ENCODE measurements at places on chromosomes 12 and 14. TPM values are rescaled to one million over a fixed set of nuclear protein-coding genes. Genes with fewer than 3 reads are reported as not detected.

The SALL2 gene
- total RNA-seq, result 1.1 TPM

- peak overlapping the region; percentile 89 for H3K4me3 ChIP-seq
- no peaks in the 10 kb centered on the region for H3K27me3 ChIP-seq
- no peaks in the 10 kb centered on the region for H3K36me3 ChIP-seq
- H3K27ac ChIP-seq, result no peak overlapping the region
- H3K4me1 ChIP-seq, result peaks cover 6% of the 10 kb centered on the region
Measured at GRCh38 chr14:68975667-68976066, 3.4 kb downstream of the ACTN1 start.

DNA sequence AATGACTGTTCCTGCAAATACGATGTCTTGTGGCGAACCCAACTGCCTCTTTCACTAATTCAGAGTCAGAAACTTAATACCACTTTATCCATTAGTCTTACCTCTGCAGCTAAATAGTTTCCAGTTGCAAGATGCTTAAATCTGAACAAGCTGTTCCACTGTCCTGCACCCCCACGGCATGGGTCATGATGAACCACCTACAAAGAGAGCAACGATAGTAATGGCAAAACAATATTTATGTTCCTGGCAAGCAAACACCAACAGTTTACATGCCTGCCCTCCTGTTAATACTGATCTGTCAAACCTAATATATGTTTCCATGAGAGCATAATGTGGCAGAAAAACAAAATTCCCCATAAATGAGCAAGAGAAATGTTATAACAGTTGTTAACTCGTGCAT lies 121.9 kb downstream of the ITPR2 start:
- peaks cover 28% of the 10 kb centered on the region for H3K36me3 ChIP-seq
- H3K4me3 ChIP-seq, result no peak overlapping the region
- no peaks in the 10 kb centered on the region for H3K4me1 ChIP-seq
- no peaks in the 10 kb centered on the region for H3K27me3 ChIP-seq
- no peak overlapping the region for H3K27ac ChIP-seq

DNA sequence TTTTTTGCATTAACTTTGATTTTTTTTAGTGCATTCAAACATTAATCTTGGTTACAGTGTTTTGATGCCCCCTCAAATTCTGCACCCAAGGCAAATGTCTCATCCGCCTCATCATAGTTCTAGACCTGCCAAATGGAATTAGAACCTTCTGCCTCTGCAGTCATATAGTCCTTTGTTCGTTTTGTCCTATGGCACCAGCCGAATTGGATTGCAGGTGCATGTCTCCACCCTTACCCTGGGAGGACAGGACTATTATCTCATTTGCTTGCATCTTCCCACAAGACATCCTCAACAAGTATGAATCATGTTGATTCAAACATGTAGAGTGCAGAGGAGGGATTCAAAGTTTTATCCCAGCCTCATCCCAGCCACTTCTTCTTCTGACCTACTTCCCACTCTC lies 579.1 kb downstream of the VRK1 start:
- H3K27me3 ChIP-seq, result peaks cover 2% of the 10 kb centered on the region
- DNase-seq, result no peak
- no peaks in the 10 kb centered on the region for H3K4me1 ChIP-seq
- no peak overlapping the region for H3K4me3 ChIP-seq
- H3K36me3 ChIP-seq, result no peaks in the 10 kb centered on the region

DNA sequence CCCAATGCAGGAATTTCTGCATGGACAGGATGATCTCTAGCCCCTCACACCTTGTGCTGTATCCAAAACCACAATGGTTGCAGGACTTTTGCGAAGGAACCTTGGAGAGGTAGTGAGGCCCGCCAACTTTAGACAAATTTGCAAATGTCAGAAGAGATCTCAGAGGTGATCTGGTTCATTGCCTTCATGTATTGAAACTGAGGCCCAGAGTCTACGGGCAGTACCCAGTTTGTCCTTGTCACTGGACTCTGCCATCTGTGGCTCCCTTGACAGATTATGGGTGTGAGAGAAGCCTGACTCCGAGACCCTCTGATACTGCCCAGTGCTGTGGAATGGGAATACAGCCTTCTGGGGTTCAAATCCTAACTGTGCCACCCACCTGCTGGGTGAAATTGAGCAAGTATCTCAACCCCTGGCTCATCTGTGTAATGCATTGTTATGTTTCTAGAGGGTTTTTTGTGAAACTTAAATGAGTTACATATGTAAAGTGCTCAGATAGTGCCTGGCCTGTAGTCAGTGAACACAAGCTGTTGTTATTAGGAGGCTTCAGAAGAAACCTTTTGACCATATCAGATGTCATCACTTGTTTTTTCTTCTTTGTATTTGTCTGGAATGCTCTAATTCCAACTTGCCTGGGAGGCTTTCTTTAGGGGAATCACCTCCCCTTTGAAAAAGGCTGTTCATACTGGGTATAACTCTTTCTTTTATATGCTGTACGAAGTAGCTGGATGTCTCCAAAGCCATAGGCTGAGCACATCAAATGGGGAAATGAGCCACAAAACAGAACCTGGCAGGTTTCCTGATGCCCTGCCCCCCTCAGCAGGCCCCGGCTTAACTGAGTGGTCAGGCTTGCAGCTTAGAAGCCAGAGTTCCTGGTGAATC lies 71.4 kb upstream of the SRSF5 start:
- no peaks in the 10 kb centered on the region for H3K36me3 ChIP-seq
- no peak overlapping the region for H3K4me3 ChIP-seq
- H3K27me3 ChIP-seq, result no peaks in the 10 kb centered on the region
- H3K4me1 ChIP-seq, result peaks cover 59% of the 10 kb centered on the region

DNA sequence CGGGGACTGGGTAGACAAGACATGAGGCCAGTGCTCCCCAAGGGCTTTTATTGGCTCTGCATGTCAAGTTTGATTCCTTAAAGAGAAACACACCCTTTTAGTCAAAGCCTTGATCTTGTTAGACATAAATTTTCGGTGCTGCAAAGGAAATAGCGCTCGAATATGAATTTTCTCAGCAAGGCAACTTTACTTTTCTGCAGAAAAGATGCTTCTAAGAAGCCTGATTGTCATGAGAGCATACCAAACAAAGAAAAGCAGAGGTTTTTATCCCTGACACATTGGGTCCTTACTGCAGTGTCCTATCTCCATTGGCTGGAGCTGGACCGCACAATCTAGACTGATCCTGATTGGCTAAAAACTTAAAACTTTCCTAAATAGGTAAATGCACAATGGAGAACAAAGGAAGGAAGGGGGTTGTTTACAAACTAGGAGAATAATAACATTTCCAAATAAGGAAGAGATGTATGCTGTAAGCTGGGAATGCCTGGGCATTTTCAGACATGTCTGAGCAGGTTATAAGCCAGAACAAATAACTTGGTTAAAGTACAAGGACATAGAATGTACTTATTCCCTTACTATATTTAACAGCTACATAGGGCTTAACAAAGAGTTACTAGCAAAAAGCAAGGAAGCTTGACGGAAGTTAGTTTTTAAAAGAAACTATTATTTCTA lies 17.2 kb downstream of the TXNRD1 start:
- H3K36me3 ChIP-seq, result no peaks in the 10 kb centered on the region
- no peak overlapping the region for H3K4me3 ChIP-seq

DNA sequence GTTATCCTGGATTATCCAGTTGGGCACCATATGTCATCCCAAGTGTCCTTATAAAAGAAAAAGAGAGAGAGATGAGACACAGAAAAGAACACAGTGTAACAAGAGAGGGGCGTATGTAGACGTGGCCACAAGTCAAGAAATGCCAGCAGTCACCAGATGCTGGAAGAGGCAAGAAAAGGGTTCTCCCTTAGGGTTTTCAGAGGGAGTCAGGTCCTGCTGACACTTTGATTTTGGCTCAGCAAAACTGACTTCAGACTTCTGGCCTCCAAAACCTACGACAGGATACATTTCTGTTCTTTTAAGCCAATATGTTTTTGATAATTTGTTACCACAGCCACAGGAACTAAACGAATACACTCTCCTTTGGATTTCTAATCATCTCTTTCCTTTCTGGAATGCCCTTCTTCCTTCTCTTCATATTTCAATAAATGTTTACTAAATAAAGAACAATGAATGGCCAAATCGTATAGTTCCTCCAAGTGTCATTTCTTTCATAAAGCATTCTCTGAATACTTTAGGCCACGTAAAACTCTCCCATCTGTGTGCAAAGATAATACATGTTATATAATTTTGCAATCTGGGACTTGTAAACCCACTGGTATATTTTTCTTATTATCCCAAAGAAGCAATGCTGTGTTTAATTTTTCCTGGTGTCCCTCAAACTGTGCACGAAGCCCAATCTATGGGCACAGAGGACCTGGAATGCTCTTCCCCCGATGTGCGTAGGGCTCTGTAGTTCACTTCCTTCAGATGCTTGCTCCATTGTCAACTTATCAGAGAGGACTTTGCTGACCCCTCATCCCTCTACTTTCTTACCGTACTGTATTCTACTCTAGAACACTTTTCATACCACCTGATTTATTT lies 303.6 kb downstream of the CEP128 start:
- H3K36me3 ChIP-seq, result no peaks in the 10 kb centered on the region
- no peaks in the 10 kb centered on the region for H3K4me1 ChIP-seq
- H3K4me3 ChIP-seq, result no peak overlapping the region
- H3K27me3 ChIP-seq, result no peaks in the 10 kb centered on the region

DNA sequence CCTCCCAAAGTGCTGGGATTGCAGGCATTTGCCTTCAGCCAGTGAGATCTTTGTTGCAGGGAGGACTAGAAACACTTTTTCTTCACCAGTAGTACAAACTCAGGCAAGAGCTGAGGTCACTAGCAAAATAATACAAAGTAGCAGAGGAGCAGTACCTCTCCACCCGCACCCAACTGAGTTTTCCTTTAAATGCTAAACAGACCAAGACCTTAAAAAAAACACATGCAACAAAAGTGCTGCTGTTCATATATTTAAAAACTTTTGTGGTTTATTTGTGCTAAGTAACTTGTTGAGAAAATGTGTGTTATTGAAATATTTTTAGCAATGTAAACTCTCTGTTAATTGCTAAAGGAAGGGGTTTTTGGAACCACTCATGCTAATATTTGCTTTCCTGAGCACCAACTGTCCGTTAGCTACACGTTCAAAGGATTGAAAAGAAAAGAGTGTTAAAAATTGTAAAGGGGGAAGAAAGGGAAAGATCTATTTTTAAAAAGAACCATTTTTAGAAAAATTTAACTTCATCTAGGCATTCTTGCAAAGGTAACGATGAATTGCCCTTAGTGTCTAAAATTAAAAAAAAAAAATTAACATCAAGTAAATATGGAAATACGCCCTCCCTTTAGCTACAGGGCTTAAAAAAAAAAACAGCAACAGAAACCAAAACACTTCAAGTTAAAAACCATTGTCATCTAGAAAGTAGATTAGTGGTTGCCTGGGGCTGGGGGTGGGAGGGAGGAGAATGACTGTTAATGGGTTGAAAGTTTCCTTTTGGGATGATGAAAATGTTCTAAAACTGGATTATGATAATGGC lies 114.0 kb upstream of the KRAS start:
- H3K27me3 ChIP-seq, result no peaks in the 10 kb centered on the region
- H3K4me1 ChIP-seq, result no peaks in the 10 kb centered on the region
- no peak overlapping the region for H3K27ac ChIP-seq
- H3K36me3 ChIP-seq, result no peaks in the 10 kb centered on the region
- DNase-seq, result no peak
- H3K4me3 ChIP-seq, result no peak overlapping the region

DNA sequence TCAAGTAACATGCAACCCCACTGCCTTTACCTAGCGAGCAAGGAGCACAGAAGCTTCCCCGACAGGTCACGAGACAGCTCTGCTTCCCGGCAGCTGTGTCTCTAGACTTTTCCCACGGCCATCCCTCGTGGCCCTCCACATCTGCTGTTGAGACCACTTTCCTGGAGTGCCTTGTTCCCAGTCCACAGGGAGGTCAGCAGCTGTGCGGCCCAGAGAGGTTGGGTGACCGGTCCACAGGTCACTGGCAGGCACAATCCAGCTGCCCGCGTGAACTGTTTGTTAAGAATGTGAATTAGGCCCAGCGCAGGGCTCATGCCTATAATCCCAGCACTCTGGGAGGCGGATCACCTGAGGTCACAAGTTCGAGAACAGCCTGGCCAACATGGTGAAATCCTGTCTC lies 71.5 kb downstream of the SCARB1 start:
- H3K27ac ChIP-seq, result no peak overlapping the region
- no peak overlapping the region for H3K4me3 ChIP-seq
- H3K4me1 ChIP-seq, result peaks cover 10% of the 10 kb centered on the region
- no peak for DNase-seq
- no peaks in the 10 kb centered on the region for H3K36me3 ChIP-seq

- peaks cover 12% of the 10 kb centered on the region for H3K4me1 ChIP-seq
- DNase-seq, result no peak
- no peaks in the 10 kb centered on the region for H3K36me3 ChIP-seq
- peak overlapping the region; percentile 66 for H3K27ac ChIP-seq
- H3K27me3 ChIP-seq, result no peaks in the 10 kb centered on the region
- no peak overlapping the region for H3K4me3 ChIP-seq
Measured at GRCh38 chr14:60204843-60205774, 39.9 kb upstream of the DHRS7 start.

The TOMM20L gene
- total RNA-seq, result not detected

DNA sequence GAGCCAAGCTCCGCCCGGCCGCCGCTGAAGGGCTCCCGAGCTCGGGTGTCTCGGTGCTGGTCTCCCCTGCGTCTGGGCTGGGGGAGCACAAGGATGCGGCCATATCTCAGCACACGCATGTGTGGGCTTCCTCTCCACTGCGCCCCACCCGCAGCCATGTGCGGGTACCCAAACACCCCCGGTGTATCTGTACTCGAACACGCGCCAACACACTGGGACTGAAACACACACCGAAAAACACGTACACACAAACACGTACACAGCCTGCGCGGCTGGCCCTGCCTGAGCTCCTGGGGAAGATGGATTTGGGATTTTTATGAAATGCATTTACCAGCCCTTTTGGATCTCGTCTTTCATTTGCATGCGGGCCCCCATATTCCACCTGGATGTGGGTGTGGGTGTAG lies 897 bp upstream of the TBX3 start:
- peak overlapping the region; percentile 90 for H3K27ac ChIP-seq
- H3K36me3 ChIP-seq, result no peaks in the 10 kb centered on the region
- H3K4me3 ChIP-seq, result peak overlapping the region; percentile 78

The CLIP1 gene
- 458 TPM for total RNA-seq

The INSM2 gene
- not detected for total RNA-seq

DNA sequence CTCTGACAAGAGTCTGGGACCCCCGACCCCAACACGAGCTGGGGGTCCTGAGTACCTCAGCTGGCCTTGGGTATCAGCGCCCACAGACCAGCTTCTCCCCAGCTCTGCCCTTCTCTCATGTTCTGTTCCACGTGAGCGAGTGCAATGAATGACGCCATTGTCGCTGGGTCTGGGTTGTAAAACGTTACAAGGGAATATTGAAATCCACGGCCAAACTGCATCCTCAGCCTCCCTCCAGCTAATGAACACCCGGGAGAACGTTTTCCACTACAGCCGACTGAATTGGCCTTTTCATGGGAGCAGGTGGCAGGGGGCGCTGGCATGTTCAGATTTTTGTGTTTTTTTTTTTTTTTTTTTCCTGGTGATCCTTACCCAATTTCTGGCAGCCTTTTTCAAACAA lies 34.7 kb downstream of the TBX5 start:
- H3K4me1 ChIP-seq, result no peaks in the 10 kb centered on the region
- no peak overlapping the region for H3K4me3 ChIP-seq
- DNase-seq, result no peak
- H3K27ac ChIP-seq, result no peak overlapping the region
- H3K36me3 ChIP-seq, result no peaks in the 10 kb centered on the region

The MOK gene
- total RNA-seq, result 1.8 TPM

The DIO3 gene
- total RNA-seq, result 0.56 TPM

The MGAT2 gene
- 9.1 TPM for total RNA-seq

The PRICKLE1 gene
- 7.6 TPM for total RNA-seq

Measured in psoas muscle (tissue), 8 donors.